Right renal pelvis (tissue), 4 donors: ENCODE measurements at places on chromosomes 2 and 18.

- no peak for DNase-seq
These were observed 67.8 kb downstream of the PSMG2 start for GRCh38 chr18:12770469-12771219.

- no peak for DNase-seq
These were observed 95.6 kb upstream of the LHCGR start for GRCh38 chr2:48851161-48851560.

DNA sequence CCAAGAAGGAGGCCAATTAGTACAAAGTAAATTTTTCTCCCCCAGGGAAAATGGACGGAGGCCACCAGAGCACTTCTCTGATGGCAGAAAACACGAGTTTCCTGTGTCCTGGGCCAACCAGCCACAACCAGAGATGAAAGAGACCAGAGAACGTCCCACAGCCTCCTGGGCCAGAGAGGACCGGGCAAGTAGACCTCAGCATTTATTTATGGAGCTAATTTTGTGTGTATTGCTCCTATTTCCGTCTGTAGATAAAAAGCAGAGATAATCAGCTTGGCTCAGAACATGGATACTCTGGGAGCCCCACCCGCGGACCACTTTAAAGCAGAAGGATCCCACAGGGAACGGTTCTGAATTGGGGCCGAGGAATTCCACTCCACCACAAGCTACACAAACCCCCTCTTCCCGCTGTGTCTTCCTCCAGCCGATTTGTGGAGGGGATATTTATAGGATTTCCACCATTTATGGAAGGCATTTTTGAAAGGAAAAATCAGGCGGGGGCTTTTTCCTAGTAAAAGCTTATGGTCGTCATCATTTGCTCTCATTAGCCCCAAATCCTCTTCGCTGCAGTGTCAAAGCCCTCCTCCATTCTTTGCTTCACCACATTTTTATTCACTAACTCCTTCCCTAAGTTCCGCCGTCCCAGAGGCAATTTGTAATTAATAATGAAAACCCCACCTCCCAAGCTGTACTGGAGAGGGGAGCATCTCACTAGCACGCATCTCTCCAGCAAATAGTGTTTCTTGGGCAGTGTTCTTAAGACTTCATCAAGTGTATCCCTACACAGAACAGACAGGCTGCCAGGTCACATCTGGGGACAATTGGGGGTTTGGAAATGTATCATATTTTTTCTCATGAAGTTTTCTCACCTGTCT lies 43.7 kb upstream of the TWIST2 start:
- DNase-seq, result no peak

DNA sequence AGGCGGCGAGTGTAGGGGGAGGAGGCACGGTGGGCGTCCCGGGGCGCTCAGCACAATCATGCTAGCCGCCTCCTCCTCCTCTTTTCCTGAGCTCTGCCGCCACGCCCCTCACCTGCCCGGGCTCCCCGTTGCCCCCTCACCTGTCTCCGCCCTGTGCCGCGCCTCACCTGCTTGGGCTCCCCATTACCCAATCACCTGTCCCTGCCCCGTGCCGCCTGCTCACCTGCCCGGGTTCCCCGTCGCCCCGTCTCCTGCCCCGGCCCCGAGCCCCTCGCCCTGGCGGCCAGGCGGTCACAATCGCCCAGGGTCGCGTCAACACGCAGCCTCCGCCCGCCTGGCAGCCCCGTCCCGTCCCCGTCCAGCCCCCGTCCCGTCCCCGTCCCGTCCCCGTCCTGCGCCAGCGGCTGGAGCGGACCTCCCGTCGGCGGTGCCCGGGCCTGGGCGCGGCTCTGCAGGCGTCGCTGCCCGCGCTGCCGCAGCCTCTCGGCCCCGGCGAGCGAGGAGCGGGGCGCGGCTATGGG lies at the start of gene DCDC2C:
Gene DCDC2C (plus strand): TSS at position 340 of the 521 bp plus-strand sequence. CDS start 177 bp downstream, at position 517.
- no peak for DNase-seq

DNA sequence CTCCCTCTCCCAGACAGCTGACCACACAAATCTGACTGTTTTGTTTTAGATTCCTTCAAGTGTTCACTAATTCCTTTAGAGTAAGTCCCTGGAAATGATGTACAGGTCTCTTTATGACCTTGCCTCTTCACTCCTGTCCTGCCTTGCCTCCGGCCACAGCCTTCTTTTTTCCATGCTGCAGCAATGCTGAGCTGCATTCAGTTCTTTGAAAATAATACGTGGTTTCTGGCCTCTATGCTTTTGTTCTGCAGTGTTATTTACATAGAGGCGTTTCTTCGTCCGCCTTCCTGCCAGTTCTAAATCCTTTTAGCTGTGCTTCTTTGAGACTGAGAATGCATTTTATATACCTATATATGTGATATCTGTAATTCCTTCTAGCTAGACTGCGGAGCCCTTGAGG lies 87.2 kb downstream of the PPP1R1C start:
- DNase-seq, result no peak

- DNase-seq, result no peak
These were observed 127.8 kb upstream of the BCL2L11 start for GRCh38 chr2:110992886-110993285.
